ENCODE measurements at places on chromosomes 2 and 18. TPM values are rescaled to one million over a fixed set of nuclear protein-coding genes. Genes with fewer than 3 reads are reported as not detected.

DNA sequence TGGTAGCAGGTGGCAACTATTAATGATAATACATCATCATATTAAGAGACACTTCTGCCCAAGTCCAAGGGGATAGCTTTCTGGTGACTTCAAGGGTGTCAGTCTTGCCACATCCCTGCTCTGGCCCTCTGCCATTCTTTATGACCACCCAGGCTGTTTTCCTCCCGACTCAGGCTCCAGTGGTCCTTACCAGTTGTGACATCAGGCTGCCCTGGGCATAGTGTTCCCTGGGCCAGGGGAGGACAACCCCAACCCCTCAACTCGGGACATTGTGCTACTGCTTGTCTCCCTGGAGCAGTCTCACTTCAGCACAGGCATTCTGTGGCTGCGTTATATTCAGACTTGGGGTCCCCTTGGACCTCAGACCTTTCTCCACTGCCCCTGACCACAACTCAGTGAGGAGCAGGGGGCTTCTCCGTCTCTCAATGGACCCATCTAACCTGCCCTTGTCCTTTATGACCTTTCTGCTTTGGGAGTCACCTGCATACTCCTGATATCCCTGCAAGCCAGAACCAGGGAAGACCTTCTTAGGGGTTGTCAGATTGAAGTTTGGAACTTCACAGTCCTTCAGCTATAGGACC lies 12.8 kb downstream of the DNAJB2 start:
- H3K27me3 ChIP-seq: peaks cover 15% of the 10 kb centered on the region
- DNase-seq: no peak
- no peaks in the 10 kb centered on the region for H3K36me3 ChIP-seq
- H3K4me3 ChIP-seq: no peak overlapping the region
- peaks cover 3% of the 10 kb centered on the region for H3K4me1 ChIP-seq

Gene MERTK
- 20.1 TPM for total RNA-seq

GRCh38 chr18:30186245-30186644 lies 856.3 kb downstream of the DSC3 start:
- no peaks in the 10 kb centered on the region for H3K27me3 ChIP-seq
- H3K4me3 ChIP-seq: no peak overlapping the region
- peaks cover 2% of the 10 kb centered on the region for H3K36me3 ChIP-seq
- H3K4me1 ChIP-seq: no peaks in the 10 kb centered on the region
- no peak for DNase-seq
- H3K27ac ChIP-seq: no peak overlapping the region

Gene CSRNP3
- 10.7 TPM for total RNA-seq

Gene ZRANB3
- total RNA-seq: 16.8 TPM

GRCh38 chr2:74188018-74188601 lies 9.4 kb upstream of the MOB1A start:
- peaks cover 11% of the 10 kb centered on the region for H3K4me1 ChIP-seq
- no peak overlapping the region for H3K27ac ChIP-seq
- DNase-seq: no peak

DNA sequence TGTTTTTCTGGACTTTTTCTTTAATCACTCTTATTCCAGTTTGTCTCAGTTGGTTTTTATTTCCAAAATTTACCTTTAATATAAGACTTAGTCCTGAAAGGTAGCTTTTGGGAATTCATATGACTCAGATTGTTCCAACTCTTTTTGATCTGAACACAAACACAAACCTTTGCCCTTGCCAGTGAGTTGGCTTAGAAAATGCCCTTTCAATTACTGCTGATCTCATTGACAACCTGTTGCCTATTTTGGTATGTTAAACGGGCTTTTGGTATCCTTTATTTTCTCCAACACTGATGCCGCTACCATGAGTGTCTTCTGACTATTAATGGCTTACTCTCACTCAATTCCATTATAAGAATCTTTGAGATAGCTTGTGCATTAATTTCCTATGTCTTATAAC lies 143.4 kb downstream of the GULP1 start:
- no peaks in the 10 kb centered on the region for H3K27me3 ChIP-seq
- peaks cover 5% of the 10 kb centered on the region for H3K4me1 ChIP-seq
- DNase-seq: no peak
- H3K36me3 ChIP-seq: no peaks in the 10 kb centered on the region
- no peak overlapping the region for H3K4me3 ChIP-seq
- H3K27ac ChIP-seq: no peak overlapping the region

DNA sequence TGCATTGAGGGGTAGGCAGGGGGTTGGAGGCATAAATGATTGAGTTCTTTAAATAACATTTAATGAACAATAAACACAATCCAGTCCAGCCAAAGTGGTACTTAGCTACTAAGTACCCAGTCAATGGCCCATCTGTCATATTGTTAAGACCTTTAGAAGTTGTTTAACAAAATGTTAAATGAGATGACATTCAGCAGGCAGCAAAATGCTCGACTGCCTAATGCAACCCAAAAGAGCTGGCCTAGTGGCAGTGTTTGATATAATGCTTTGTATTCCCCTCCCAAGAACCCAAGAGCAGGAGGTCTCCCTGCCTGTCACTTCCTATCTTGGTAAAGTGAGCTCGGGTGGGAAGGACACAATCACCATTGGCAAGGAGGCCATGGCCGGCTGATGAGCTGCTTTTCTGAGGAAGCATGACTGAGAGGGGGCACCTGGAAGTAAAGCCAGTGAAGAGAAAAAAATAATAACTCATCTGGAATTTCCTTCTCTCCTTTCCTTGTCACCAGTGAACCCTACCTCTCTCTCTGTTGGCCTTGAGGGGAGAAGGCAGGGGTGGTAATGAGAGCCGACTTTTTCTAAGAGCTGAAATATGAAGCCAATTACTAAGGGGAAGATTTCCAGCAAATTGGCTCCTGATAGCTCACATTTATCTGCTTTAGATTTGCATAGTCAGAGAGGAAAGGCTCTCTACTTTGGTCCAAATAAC lies 140.6 kb downstream of the C1D start:
- no peak overlapping the region for H3K27ac ChIP-seq
- no peak overlapping the region for H3K4me3 ChIP-seq
- DNase-seq: no peak
- peaks cover 20% of the 10 kb centered on the region for H3K27me3 ChIP-seq

- H3K27ac ChIP-seq: peak overlapping the region; percentile 41
- peaks cover 11% of the 10 kb centered on the region for H3K4me1 ChIP-seq
- no peak for DNase-seq
- H3K27me3 ChIP-seq: no peaks in the 10 kb centered on the region
- no peaks in the 10 kb centered on the region for H3K36me3 ChIP-seq
Observed at GRCh38 chr2:239245107-239245506, 155.7 kb downstream of the HDAC4 start.

Gene STARD6
- total RNA-seq: not detected

- H3K4me1 ChIP-seq: peaks cover 15% of the 10 kb centered on the region
- no peak overlapping the region for H3K27ac ChIP-seq
- H3K36me3 ChIP-seq: no peaks in the 10 kb centered on the region
- H3K4me3 ChIP-seq: no peak overlapping the region
Observed at GRCh38 chr18:3842844-3843243, 392.9 kb downstream of the TGIF1 start.

- no peak overlapping the region for H3K27ac ChIP-seq
- DNase-seq: no peak
- no peaks in the 10 kb centered on the region for H3K36me3 ChIP-seq
Observed at GRCh38 chr2:4168834-4169233, 465.5 kb downstream of the DCDC2C start.

- no peaks in the 10 kb centered on the region for H3K27me3 ChIP-seq
- DNase-seq: no peak
- no peaks in the 10 kb centered on the region for H3K36me3 ChIP-seq
Observed at GRCh38 chr2:225124311-225125017, 82.2 kb upstream of the DOCK10 start.

Gene UGT1A10
- total RNA-seq: not detected

GRCh38 chr2:75641587-75641986 lies 5.0 kb upstream of the MRPL19 start:
- peaks cover 10% of the 10 kb centered on the region for H3K27me3 ChIP-seq
- H3K27ac ChIP-seq: no peak overlapping the region
- H3K4me1 ChIP-seq: peaks cover 1% of the 10 kb centered on the region
- DNase-seq: no peak
- H3K36me3 ChIP-seq: peaks cover 3% of the 10 kb centered on the region

GRCh38 chr18:37450434-37451132 lies 115.0 kb downstream of the CELF4 start:
- H3K27ac ChIP-seq: peak overlapping the region; percentile 79
- H3K27me3 ChIP-seq: peaks cover 12% of the 10 kb centered on the region
- no peaks in the 10 kb centered on the region for H3K36me3 ChIP-seq
- peaks cover 25% of the 10 kb centered on the region for H3K4me1 ChIP-seq
- DNase-seq: peak; percentile 30

- H3K36me3 ChIP-seq: peaks cover 5% of the 10 kb centered on the region
- no peak for DNase-seq
- no peaks in the 10 kb centered on the region for H3K4me1 ChIP-seq
- no peak overlapping the region for H3K4me3 ChIP-seq
- H3K27ac ChIP-seq: peak overlapping the region; percentile 71
Observed at GRCh38 chr2:3461801-3462492, 57.4 kb downstream of the ADI1 start.

GRCh38 chr2:55885127-55885943 lies 38.2 kb downstream of the EFEMP1 start:
- H3K4me1 ChIP-seq: peaks cover 3% of the 10 kb centered on the region
- H3K27ac ChIP-seq: no peak overlapping the region
- no peak for DNase-seq
- H3K27me3 ChIP-seq: no peaks in the 10 kb centered on the region
- H3K4me3 ChIP-seq: no peak overlapping the region
- H3K36me3 ChIP-seq: peaks cover 2% of the 10 kb centered on the region

- H3K4me1 ChIP-seq: peaks cover 6% of the 10 kb centered on the region
- no peak for DNase-seq
- no peaks in the 10 kb centered on the region for H3K36me3 ChIP-seq
- H3K27me3 ChIP-seq: no peaks in the 10 kb centered on the region
Observed at GRCh38 chr2:149320362-149320761, 10.0 kb upstream of the LYPD6 start.

DNA sequence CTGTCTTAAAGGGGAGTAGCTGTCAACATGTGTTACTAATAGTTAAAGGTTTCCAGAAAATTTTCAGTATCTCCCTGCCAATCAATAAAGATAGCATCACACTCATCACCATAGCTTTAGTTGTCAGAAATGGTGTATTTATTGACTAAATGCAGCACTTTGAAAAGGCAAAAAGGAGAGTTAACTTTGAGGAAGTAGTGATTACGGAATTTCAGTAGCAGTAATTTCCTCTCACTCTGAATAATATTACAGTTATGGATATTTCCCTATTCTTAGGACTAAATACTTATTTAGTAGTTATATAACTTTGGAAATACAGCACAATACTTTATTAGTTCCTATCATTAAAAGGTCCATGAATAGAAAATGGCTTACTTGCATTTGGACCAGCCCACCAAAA lies 250.5 kb downstream of the CAMKMT start:
- DNase-seq: no peak
- H3K36me3 ChIP-seq: no peaks in the 10 kb centered on the region
- no peak overlapping the region for H3K4me3 ChIP-seq
